Tibial nerve (tissue), 4 donors: ENCODE measurements at places on chromosomes 6 and 20. TPM values are rescaled to one million over a fixed set of nuclear protein-coding genes. Genes with fewer than 3 reads are reported as not detected.

- DNase-seq: no peak
Observed at GRCh38 chr6:39527792-39528564, 197.2 kb downstream of the KIF6 start.

OR2H1 gene
- not detected for total RNA-seq

DNA sequence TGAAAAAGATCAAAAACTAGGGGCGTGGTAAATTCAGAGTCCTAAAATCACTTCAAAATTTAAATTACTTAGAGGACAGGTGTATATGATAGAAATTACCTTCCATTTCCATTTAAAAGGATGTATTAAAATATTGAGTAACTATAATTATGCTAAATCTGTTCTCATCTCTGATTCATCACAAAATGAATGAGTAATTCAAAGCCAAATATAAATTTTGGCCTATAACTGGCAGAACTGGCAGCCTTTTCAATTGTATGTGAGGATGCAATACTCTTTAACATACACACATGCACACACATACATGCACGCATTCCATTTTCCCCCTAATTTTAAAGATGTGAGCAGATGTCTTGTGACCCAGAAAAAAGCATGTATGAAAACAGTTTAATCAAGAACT, 194.6 kb downstream of the EPM2A start:
- DNase-seq: no peak

DNA sequence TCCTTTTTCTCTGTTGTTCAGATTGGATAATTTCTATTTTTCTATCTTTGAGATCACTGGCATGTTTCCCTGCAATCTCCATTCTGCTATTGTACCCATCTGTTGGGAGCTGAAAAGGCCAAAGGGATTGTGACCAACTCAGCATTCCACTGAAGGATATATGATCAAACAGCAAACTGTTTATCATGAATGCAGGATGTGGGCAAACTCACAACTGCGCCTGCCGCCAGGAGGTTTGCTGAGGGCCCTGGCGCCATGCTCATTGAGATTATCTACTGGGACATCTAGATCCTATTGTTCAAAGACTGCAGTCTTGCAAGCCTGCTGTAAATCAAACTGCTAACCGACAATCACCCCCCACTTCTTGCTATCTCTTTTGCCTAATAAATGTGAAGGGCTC, 3.8 kb upstream of the FKBP1A start:
- DNase-seq: no peak

C20orf144 gene
- total RNA-seq: not detected
